ENCODE measurements at places on chromosomes 4 and X. TPM values are rescaled to one million over a fixed set of nuclear protein-coding genes. Genes with fewer than 3 reads are reported as not detected.

LIMCH1 gene
- polyA plus RNA-seq, result 85.4 TPM

NPY1R gene
- 0.74 TPM for polyA plus RNA-seq

TMSB15C gene
- polyA plus RNA-seq, result 31.9 TPM

LSM6 gene
- polyA plus RNA-seq, result 62.3 TPM

NALF2 gene
- polyA plus RNA-seq, result 0.21 TPM

TLR3 gene
- polyA plus RNA-seq, result 8.6 TPM

TCEAL6 gene
- 0.21 TPM for polyA plus RNA-seq

ERVMER34-1 gene
- polyA plus RNA-seq, result 2.9 TPM
